SIG-M5 (cell line): ENCODE measurements at places on chromosomes 1 and 21.

GRCh38 chr1:52554756-52555155, 1.9 kb upstream of the TUT4 start:
- DNase-seq, result no peak

DNA sequence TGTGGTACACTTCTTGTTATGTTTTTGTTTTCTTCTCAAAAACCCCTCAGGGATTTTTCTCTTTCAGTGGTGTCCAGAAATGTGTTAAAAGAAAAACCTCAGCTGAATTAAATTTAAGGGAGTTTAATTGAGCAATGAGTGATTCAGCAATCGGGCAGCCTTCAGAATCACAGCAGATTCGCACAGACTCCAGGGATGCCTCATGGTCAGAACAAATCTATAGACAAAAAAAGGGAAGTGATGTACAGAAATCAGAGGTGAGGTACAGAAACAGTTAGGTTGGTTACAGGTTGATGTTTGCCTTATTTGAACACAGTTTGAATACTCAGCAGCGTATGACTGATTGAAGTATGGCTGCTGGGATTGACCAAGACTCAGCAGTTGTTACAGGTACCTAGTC, 86.2 kb downstream of the TLR5 start:
- no peak for DNase-seq

GRCh38 chr1:228038387-228039005, 31.7 kb downstream of the WNT3A start:
- no peak for DNase-seq

GRCh38 chr1:236030534-236030933, 34.4 kb downstream of the NID1 start:
- no peak for DNase-seq

GRCh38 chr1:6831366-6831765, 46.1 kb downstream of the CAMTA1 start:
- DNase-seq, result no peak

DNA sequence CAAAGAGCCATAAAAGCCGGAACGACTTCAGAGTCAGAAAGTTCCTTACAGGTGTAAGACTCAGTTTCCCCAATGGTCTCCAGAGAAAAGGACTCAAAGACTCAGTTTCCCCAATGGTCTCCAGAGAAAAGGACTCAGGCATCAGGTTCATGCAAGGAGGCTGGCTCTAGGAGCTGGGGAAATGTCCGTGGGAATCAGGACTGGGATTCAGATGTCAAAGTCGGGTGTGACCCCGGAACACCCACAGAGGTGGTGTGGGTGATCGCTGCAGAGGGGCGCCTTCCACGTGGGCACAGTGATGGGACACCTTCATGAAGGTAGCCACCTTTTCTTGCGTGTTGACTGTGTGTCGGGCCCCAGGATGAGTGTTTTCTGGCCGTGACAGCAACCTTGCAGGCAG, 340.8 kb downstream of the NPHP4 start:
- DNase-seq, result no peak

- DNase-seq, result no peak
These were observed 251.1 kb downstream of the NPHP4 start for GRCh38 chr1:5740865-5741860.

DNA sequence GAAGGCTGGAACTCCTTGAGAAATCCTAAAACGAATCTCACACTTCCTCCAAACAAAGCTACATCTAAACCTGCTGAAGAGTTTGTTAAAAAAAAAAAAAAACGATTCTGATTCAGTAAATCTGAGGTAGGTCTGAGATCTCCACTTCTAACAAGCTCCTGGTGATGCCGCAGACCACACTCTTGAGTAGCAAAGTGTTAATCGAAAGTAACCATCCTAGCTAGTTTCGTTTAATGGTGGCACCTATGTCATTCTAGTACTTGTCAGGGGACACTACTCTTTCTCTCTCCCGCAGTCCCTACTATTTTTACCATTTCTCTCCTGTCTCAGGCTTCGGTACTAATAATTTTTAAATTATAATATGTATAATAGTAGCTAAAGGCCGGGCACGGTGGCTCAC, 2.1 kb downstream of the CLCC1 start:
- no peak for DNase-seq

DNA sequence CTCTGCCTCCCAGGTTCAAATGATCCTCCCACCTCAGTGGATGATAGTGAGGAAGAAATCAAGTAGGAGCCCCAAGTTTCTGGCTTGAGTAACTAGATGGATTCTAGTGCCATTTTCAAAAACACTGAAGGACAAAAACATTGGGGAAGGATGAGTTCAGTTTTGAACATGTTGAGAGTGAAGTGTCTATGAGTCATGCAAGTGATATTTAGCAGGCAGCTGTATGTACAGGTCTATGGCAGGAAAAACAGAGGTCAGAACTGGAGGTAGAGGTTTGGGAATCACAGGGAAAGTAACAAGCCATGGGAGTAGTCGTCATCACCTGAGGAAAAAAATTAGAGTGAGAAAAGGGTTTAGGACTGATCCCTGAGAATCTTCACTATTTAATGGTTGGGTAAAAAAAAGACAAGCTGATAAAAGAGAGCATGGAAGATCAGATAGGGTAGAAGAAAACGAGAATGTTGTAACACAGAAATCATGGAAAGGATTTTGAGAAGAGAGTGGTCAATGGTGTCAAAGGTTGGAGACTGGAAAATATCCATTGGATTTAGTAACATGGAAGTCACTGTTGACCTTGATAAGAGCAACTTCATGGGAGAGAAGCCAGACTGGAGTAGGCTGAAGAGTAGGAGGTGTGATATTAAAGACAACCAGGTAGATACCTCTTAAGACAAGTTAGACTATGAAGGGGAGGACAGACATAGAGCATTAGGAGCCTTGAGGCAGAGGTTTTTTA, 53.1 kb downstream of the DIPK1A start:
- DNase-seq, result no peak

DNA sequence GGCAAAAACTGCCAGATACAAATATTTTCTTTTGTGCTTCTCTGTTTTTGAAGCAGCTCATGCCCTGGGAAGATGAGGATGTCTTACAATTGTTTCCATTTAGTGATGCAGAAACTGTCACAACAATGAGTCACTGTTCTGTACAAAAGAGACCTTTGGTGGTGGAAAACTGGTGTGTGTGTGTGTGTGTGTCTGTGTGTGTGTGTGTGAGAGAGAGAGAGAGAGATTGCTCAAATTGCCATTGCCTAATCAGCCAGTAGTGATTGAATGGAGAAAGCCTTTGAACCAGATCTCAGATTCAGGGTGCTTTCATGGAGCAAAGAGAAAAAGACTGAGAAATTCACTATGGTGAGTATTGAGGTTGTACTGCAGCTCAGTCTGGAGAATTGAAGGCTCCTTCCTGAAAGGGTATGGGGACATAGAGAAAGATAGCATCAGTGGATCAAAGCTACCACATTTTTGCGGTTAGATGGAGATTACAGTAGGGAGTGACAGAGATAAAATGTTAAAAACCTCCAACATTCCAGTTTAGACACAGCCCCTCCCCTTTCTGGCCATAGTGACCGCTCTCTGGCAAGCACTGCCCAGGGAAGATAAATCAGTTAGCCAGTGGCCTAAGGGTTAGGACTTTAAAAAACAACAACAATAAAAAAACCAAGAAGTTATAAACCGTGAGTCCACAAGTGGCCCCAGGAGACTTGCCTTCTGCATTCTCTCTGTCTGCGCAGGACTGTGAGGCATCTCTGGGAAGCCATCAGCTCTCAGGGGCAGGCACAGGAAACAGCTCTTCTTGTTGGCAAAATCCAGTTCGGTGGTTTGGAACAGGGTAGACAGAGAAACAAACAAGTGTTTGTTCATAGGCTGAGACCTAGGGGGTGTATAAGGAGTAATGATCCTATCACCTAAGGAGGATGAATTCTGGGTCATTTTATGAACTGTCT, 406.5 kb downstream of the DUSP10 start:
- no peak for DNase-seq

DNA sequence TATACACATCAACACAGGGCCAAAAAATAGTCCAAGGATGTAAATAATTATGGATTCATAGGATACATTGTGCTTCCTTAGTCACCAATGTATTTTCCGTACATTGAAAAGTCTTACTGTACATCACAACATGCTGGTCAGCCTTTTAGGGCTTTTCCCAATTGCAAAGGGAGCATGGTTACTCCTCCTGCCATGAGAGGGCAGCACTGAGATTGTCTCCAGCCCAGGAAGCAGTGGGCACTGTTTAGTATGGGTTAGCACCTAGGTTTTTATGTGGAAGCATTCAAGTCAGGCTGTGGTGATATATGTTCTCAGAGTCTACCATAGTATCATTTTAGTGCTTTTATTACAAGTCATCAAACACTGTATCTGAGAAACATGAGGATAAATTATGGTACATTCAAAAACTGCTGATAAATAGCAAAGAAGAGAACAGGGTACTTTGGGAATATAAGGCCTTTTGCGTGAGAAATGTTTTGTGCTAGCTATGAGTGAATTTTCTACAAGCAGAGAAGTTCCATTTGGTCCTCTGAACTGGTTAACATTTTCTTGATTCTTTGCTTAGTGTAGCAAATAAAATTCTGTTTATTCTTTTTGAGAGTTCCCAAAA, 34.0 kb downstream of the ST6GALNAC5 start:
- DNase-seq, result no peak

- no peak for DNase-seq
These were observed 141.3 kb downstream of the ROR1 start for GRCh38 chr1:63915121-63915520.

GRCh38 chr21:19833082-19833481, 1165.1 kb upstream of the NCAM2 start:
- no peak for DNase-seq

DNA sequence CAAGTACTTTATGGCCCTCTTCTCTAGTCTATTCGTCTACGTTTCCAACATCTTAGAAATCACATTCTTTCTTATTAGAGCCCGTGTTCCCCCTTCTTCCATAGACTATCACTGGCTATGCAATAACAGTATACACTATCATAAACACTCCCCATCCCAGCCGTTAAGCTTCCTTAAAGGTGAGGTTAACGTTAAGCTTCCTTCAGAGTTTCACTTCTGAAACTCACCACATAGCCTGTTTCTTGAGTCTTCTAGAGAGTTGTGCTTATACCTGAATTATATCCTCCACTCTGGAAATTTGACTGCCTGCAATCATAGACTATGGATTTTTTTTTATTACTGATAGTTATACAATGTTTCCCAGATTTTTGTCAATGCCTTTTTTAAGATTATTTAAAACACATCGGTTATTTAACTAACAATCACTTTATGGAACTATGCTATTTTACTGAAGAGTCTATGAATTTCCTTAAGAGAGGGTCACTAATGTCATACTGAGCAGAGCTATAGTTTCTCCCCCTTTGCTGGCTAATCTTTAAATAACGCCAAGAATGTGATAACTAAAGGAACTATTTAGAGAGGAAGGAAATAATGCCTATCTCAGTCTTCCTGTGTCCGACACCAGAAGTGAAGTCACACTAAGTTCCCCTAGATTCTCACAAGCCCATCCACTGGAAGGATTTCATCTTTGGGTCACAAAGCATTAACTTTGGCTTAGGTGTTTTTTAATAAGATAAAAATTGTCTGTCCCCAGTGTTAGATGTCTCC, 16.8 kb downstream of the FCER1A start:
- DNase-seq, result no peak

- no peak for DNase-seq
These were observed at the start of gene PALMD for GRCh38 chr1:99645699-99646531. TSS of gene PALMD (plus strand) at chr1:99646113. CDS start at chr1:99646318, 205 bp downstream.

- DNase-seq, result no peak
These were observed 42.4 kb downstream of the PTPRC start for GRCh38 chr1:198681252-198681651.

DNA sequence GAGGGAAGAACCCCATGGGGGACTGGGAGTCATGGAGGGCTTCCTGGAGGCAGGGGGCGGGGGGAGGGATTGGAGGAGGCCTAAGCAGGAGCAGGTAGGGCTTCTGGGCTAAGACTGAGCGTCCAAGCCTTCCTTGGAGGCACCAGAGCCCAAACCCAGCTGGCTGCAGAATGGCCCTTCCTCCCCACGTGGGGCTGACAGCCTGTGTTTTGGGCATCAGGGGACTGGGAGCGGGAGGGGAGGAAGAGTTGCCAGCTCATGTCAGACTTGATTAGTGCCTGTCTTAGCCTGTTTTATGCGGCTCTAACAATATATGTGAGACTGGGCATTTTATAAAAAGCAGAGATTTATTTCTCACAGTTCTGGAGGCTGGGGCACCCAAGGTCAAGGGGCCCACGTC, 38.9 kb downstream of the AJAP1 start:
- no peak for DNase-seq

DNA sequence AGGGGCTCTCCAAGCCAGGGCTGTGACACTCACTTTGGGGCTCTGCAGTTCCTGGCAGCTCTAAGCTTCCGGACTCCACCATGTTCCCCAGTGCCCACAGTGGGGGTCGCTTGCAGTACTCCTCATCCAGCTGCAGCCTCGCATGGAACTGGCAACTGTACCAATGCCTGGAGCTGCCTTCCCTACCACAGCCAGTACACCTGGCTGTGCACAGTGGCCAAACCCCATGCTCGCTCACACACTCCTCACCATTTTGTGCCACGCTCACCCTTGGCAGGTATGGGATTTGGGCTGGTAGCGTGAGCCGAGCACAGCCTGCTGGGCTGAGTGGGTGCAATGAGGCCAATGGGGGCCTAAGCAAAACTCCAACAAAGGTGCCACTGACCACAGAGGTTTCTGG, 1369.9 kb downstream of the KCNT2 start:
- DNase-seq, result no peak

DNA sequence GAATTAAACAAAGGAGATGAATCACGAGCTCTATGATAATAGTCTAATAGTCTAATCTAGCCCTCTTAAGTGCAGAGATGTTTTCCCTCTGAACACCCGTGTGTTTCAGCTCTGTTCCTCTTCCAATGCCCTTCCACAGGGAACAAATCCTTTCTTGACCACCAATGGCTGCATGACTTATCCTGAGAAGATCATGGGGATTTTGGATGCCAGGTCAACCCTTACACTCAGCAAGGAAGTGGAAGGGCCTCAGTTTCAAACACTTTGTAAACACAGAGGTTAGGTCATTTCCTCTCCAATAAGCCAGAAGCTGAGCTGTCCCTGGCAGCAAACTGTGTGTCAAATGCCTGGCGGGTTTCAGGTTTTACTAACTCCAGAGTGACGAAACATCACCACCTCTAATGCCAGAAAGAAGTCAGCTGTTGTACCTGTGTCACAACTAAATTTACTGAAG, 200.0 kb downstream of the GABPA start:
- no peak for DNase-seq

- DNase-seq, result no peak
These were observed 115.0 kb downstream of the EPHB2 start for GRCh38 chr1:22825486-22826189.

GRCh38 chr1:7478142-7478790, 292.8 kb upstream of the VAMP3 start:
- DNase-seq, result no peak

GRCh38 chr21:40130476-40130875, 263.2 kb downstream of the PCP4 start:
- DNase-seq, result no peak

- DNase-seq, result no peak
These were observed 42.4 kb upstream of the CLDN14 start for GRCh38 chr21:36522219-36522808.
